ENCODE measurements at places on chromosomes 11 and 22.

DNA sequence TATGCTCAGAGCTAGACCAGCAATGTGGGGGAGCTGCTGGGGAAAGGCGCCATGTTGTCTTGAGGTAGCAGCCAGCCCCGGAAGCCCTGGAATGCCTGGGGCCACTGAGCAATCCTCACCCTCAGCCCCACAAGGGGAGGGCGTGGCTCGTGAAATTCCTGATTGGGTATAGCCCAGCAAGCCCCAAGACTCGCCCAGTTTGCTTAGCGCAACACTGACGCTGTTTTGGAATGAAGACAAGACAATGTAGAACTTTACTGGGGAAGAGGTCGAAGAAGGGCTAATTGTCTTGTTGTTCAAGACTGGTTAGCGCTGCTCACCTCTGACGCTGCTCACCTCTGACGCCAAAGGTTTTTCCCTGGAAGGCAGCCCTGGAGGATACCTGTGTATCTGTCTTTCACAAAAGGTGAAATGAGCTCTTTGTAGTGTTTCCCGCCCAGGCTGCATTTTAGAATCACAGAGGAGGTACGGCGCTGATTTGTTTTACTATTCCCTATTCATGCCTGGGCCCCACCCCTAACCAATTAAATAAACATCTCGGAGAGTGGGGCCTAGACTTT is 47.6 kb downstream of the ST3GAL4 start:
- peak; percentile 38 for DNase-seq

- DNase-seq, result no peak
Observed at GRCh38 chr22:44365191-44365590, 52.4 kb upstream of the SHISAL1 start.

GRCh38 chr11:111846636-111847035 is 24.7 kb downstream of the ALG9 start:
- DNase-seq, result peak; percentile 67

GRCh38 chr22:46592390-46592872 is 27.8 kb upstream of the GRAMD4 start:
- DNase-seq, result peak; percentile 71

- no peak for DNase-seq
Observed at GRCh38 chr11:101620026-101620425, 36.2 kb upstream of the TRPC6 start.

DNA sequence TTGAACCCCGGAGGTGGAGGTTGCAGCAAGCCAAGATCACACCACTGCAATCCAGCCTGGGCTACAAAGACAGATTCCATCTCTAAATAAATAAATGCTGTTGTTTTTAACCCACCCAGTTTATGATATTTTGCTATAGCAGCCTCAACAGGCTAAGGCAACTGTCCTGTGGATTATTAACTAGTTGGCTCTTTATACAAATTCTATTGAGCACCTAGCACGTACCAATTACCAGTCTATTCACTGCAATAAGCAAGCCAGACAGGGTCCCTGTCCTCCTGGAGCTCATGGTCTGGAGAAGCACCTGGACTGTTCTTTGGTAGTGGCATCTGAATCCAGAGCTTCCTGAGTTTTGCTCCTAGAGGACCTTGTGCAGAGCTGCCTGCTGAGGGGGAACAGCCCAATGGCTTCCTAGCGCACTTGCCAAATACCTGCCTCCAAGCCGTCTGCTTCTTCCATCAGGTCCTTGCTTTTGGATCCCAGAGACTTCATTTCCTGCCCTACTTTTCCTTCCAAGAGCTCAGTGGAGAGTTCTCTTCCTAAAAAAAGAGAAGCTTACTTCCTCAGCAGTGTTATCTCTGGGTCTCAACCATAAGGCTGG is 49.9 kb upstream of the MICAL2 start:
- DNase-seq, result no peak

DNA sequence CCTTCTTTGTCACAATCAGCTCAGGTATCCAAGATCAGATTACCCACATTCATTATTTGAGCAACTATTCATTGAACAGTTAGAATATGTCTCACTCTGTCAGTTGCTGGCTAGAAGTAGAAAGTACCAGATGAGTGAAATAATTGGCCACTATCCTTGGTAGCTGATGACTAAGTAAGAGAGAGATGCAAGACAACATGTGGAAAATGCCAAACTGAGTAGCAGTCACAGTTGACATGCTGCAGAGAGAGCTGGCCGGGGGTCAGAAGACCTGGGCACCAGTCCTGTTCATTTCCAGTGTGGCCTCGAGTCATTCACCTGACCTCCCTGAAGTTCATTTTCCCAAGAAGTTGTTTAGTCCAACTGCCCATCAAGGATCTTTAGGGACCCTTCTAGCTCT is 22.5 kb upstream of the SMIM35 start:
- DNase-seq, result peak; percentile 21

GRCh38 chr11:1705126-1706052 is 8.4 kb downstream of the KRTAP5-6 start:
- no peak for DNase-seq
